Anterior cingulate cortex (tissue), 58 donors: ENCODE measurements at places on chromosomes 3 and 15.

DNA sequence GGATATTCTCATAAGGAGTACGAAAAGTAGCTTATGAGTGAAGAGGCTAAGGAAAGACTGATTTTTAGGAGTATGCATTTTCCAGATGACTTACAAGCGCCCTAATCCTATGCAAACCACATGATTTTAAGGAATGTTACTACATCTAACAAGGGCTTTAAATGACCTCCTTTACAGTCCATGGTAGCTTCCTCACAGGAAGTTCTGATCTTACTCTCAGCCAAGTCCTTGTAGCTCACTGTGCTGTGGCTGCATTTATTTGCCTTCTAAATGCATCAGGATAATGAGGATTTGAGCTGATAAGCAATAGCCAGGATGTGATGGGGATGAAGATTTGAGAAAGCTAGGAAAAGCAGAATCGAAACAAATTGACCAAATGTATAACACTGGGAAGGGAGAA, 896.0 kb downstream of the MCTP2 start:
- DNase-seq = no peak

DNA sequence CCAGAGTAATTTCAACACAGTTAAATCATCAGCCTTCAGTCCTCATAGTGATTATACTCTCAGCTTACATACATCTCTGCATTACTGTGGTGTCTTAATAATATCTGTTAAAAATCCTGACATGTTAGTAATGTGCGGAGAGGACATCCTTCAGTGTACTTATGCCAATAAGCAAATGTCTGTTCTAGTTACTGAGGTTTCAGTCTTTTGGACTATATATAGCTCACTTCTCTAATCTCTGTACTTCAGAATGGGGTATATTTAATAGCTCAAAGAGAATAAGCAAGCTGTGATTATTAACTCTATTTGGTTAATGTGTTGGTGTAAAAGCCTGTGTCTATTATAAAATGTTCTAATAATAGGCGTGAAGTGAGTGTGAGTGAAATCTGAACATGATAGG, 28.9 kb upstream of the OSTN start:
- DNase-seq = no peak

- DNase-seq = no peak
Measured at GRCh38 chr3:151210676-151211381, 7.8 kb upstream of the GPR171 start.

DNA sequence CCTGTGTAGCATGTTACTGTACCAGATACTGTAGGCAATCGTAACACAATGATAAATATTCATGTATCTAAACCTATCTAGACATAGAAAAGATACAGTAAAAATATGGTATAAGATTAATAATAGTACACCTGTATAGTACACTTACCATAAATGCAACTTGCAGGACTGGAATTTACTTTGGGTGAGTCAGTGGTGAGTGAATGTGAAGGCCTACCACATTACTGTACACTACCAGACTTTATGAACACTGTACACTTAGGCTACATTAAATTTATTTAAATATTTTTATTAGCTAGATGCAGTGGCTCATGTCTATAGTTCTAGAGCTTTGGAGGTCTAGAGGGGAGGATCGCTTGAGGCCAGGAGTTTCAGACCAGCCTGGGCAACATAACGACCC, 186.6 kb upstream of the ROPN1 start:
- no peak for DNase-seq

GRCh38 chr3:73197187-73197586, 135.7 kb downstream of the EBLN2 start:
- DNase-seq = no peak
